ENCODE measurements at places on chromosomes 4 and X. TPM values are rescaled to one million over a fixed set of nuclear protein-coding genes. Genes with fewer than 3 reads are reported as not detected.

- DNase-seq = no peak
These were observed 161.7 kb downstream of the RASL11B start for GRCh38 chr4:53023677-53024299.

Gene ANXA3
- total RNA-seq = 263 TPM

DNA sequence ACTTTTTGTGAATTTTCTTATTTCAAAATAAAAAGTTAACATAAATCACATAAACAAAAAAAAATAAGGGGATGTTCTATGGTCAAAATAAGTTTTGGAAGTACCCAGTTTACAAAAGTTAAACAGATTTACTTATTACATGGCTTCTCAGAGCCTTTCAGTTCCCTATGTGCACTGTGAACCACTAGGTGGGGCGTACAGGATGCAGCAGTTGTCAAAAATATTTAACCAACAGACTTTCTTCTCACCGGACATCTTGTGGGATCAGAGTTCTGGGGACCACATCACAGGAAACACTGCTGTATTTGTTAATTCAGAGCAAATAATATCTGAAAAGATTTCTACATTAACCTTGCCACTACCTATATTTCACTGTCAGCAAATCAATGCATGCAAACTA, 74.1 kb downstream of the SMARCA1 start:
- DNase-seq = no peak

Gene MAGEA8
- not detected for total RNA-seq

DNA sequence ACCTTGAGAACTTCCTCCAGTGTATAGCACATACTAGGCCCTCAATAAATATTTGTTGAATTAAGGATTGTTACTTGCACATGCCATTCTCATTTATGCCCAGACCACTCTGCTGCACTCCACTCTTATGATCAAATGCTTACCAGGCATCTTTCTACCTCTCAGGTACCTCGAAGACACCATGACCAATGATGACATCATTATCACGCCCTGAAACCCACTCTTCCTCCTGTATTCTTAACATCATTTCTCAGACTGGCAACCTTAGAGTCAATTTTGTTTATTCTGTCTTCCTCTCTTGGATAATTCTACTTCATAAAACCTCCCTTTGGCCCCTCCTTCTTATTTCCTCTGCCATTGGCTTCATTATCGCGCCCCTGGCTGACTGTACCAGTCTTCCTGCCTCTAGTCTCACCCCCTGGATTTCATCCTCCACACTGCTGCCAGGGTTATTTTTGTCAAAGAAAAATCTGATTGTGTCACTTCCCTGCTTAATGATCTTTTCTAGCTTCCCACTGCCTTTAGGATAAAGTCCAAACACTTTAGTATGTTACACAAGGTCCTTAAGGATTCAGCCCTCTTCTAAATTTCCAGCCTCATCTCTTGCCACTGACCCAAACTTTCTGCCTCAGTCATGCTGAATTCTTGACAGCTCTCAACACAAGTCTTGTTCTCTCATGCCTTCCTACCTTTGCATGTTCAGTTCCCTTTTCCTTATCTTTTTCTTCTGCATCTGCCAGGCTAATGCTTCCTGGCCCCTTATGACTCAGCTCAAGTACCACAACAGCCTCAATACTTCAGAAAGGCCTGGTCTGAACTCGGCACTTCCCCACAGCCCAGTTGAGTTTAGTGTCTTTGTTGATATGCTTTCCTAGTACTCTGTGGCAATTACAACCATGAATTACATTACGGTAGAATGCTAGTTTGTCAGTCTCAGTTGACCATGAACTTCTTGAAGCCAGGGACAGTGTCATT, 45.8 kb downstream of the HDAC8 start:
- DNase-seq = no peak

- DNase-seq = peak; percentile 57
These were observed 9.0 kb upstream of the SLC25A14 start for GRCh38 chrX:130330706-130331105.

DNA sequence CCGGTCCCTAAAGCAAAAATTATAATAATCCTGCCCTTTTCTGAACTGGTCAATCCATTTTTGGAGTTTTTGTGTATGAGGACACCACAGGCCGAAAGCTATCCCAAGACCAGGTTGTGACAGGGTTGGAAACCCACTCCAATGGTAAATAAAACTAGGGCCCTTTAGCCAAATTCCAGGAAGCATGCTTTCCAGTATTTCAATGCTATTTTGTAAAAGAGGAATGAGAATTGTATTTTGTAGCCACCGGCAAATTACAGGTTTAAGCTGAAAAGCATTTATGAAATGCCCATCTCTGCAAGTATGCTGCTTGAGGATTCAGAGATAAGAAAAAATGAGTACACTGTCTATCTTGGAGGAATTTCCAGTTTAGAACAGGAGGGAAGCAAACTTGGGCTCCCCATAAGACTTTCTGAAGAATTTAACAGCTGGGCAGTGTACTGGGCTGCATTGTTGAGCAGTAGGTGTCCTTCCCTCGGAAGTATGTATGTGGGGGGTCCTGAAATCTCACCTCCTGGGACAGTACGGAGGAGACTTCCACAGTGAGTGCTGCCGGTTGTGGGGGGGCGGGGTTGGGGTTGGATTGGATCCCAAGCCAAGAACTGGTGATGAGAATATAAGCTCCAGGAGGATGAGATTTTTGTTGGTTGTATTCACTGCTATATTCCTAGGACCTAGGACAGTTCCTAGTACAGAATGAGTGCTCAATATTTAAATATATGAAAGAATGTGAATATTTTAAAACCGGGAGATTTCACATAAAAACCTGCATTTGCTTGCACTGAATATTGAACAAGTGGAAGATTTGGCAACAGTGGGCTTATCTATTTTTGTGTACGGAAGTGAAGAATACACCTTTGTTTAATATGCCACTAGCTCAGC, 26.8 kb downstream of the OCIAD2 start:
- DNase-seq = no peak

- no peak for DNase-seq
These were observed 53.2 kb downstream of the MAML3 start for GRCh38 chr4:140100771-140101170.

DNA sequence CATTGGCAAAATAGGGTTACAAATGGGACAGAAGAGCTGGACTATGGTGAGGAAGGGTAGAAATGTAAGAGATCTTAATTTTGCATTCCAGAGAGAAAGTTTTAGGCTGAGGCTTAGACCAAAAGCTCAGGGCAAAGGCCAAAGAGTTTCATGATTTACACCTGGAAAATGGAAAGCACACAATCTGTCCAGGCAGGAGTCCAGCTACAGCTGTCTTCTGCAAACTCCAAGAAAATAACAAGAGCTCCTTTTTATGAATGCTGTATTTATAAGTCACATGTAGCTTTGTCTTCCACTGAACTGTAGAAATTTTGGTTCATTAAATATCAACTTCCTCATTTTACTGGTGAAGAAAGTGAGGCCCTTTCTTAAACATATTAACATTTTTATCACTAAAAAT, 288.0 kb upstream of the ATOH1 start:
- DNase-seq = no peak
